ENCODE measurements at places on chromosomes 5 and 9.

DNA sequence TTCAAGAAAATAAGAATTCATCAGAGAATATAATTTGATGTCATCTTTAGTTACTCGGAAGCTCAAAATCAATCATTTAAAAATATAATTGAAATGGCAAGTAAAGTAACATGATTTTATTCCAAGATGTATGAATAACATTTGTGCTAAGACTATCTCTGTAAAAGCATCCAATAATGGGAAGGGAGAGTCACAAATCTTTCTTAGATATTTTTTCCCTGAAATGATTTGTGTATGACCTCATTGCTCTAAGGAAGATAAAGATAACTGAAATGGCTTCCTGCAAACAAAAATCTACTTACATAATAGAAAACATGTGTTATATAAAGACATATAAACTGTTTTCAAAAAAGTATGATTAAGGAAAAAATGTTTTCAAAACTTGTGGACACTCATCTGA is 97.4 kb upstream of the FGF10 start:
- no peak for DNase-seq

DNA sequence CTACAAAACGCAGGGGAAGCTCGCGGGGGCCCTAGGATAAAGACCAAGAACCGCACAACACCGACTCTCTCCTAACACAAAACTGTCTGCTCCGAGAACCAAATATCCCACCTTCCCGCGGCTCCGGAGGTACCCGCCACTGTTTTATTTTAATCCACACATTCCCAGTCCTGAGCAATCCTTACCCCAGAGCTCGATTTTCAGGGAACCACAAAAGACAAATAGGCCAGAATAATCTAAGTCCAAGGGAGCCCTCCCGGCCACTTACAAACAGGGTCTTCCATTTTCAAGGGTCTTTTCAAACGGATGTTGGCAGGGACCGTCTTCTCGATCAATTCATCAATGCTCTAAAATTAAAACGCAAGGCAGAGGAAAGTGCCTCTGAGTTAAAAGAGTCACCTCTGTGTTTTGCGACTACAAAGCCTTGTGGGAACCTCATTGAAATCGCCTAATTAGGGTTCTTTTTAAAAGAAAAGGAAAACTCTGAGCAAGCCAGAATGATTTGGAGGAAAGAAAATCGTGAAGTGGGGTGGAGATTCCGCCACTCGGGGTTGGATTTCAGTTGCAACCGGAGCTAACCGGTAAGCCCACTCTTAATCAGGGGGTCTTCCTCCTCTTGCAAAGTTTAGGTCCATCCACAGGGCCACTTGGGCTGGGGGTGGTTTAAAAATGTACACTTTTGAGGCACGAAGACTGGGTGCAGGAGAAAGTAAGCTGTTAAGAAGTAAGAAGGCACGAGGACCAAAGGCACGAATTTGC is 1.0 kb downstream of the GLDC start:
- no peak for DNase-seq

- DNase-seq = no peak
Observed at GRCh38 chr5:22316294-22316693, 536.9 kb downstream of the CDH12 start.

DNA sequence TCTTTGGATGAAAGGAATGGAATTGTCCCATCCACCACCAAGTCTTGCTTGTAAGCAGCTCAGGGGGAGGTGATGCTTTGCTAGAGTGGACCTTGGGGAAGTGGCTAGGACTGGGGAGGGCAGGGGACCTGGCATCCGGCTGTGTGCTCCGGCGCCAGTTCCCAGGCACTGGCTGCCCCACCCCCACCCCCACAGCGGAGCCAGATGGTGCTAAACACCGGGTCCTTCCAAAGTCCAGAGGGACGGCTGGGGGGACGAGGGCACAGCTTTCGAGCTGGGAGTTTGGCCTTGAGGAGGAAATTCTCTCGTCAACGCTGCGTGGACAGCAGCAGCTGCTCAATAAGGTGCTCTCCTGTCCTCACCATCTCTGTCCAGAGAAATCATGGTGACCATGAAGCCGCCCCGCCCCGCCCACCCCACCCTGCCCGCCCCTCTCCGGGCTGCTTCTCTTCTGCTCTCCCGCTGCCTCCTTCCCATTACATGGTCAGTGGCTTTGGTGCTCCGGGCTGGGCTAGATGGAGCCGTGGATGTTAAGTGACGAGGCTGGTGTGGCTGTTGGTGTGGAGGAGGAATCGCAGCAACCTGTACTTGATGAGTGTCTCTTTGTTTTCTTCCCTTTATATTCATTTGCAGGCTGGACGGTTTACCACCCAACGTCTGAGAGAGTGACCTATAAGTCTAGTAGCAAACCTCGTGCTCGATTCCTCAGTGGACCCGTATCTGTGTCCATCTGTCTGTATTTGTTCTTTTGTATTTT is 115.7 kb downstream of the WNK2 start:
- no peak for DNase-seq

DNA sequence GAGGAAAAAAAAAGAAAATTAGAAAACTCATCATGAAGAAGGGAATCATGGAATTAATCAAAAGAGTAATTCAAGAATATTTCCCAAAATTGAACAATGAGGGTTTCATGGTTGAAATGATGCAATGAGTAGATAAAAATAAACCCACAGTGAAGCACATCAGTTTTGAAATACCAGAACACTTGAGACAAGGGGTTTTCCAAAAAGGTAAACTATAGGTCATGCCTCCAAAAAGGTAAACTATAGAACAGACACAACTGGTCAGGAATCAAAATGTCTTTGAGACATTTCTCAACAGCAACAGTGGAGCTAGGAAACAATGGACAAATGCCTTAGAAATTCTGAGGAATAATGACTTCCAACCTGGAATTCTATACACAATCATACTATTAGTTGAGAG is 60.2 kb upstream of the PCSK5 start:
- no peak for DNase-seq

DNA sequence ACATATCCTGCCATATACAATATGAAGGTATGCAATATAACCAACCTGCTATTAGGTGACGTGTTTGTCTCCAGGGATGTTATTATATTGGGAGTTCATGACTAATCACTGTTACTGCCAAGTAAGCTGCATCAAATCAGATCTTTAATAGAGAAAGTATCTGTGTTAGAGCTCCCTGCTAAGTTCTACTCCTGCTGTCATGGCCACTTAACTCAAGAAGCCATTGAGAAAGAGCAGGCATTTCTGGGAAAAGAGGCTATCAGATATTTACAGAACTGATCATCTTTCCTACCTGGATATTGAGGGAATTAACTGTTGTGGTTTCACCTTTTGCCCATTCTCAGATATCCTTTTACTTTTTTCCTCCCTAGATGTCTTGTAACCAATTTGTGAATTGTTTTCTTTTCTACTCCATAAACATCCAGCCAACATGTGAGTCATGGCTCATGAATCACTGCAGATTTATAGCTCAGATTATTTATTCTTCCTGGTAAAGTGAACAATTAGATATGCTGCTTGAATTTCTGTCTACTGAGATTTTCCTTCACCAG is 634.8 kb upstream of the FAM174A start:
- DNase-seq = peak; percentile 44

DNA sequence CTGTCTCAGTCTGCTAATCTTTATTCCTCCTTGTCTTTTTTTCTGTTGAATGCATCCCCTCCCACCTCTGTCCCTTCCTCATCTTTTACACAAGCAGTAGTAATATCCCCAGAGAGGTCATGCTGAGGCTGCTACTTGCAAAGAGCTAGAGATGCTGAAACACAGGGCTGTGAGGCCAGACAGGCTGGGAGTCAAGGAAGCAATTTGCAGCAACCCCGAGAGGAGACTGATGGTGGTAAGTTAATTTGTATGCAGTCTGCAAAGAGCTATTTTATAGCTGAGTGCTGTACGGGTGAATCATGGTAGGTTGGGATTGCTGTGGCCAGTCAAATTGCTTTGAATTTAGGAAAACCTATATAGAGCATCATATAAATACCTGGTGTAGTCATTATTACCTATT is 90.2 kb upstream of the SLC24A2 start:
- no peak for DNase-seq

- peak; percentile 67 for DNase-seq
Observed at GRCh38 chr5:123511290-123511647, 708 bp upstream of the CSNK1G3 start.

- no peak for DNase-seq
Observed at GRCh38 chr5:114957384-114957783, 212.3 kb downstream of the TRIM36 start.

DNA sequence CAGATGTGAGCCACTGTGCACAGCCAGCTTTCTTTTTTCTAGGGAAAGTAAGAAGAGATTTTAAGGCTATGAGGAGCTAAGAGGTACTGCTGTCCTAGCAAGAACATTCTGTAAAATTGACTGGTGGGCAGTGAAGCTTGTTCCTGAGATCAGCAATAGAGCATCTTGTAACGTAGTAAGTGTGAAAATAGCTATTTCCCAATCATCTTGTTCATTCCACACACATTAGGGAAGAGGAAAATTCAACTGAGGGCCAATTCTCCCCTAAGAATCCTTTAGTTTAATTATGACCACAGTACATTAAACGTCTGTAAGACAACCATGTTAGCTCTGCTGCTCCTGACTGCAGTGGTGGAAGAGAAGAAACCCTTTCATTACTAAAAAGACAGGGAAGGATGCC is 246.2 kb downstream of the EFNA5 start:
- no peak for DNase-seq

- DNase-seq = no peak
Observed at GRCh38 chr5:172005708-172006320, 624 bp downstream of the FBXW11 start.

DNA sequence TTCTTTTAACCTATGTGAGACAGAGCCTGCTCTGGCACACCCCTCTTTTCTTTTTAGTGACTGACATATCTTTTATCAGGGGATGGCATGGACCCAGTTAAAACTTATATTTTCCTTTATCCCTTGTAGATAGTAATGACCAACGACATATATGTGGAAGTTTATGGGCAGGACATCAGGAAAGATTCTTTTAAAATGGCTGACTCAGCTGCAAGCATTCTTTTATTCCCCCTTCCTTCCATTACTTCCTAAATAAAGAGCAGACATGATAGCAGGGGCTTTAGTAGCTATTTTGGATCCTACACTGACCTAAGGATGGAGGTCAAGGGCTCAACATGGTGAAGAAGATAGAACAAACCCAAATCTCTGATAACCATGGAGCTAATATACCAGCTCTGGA is 25.0 kb upstream of the VPS13A start:
- no peak for DNase-seq

GRCh38 chr9:16964228-16964627 is 93.8 kb upstream of the BNC2 start:
- peak; percentile 99 for DNase-seq

GRCh38 chr9:95724253-95724991 is 151.1 kb upstream of the ERCC6L2 start:
- no peak for DNase-seq

DNA sequence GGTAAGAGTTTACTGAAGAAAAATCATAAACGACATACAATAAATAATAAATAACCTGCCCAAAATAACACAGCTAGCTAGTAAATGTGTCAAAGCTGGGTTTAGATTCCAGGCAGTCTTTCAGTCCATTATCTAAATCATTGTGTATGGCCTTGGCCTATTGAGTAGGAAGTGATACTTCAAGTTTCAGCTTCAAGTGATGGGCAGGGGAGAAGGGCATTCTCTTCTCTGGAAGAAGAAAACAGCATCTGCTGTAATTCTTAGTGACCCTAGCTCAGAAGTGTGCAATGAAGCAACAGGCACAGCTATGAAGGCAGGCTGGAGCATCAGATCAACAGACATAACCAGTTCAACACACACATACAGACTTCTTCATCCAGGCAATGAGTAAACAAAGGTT is 42.5 kb downstream of the FNIP1 start:
- DNase-seq = no peak

DNA sequence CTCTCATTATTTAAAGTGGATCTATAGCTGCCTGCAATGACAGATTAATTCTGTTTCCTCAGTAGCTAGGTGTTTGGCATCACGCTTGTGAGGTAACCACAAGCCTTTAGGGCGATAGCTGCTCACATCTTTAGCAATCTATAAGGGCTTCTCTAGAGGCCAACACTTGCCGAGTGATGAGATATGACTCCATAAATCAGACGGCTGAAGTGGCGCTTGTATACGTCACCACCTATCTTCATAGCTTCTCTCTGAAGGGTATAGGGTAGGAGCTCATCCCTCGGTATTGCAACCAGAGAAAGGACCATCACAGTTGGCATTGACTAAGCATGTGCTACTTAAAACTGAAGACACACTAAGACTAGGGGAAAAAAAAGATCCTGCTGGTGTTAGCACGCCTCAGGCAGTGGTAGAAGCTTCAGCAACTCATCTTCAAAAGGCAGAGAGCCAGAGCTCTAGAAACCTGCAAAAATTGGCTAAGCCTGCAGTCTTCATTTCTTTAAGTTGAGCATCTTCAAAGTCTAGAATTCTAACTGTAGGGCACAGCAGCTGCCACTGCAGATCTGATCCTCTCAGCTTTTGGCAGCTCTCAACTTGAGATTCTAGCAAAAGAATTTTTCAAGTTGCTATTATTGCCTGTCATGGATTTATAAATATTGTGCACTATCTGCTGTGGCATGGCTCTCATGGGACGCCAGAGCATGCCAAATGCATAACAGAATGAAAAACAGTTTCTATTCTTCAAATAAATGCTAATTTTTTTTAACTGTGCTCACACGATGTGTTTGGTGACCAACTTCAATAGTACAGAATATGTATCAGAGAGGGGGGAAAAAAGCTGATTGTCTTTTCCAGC is 37.5 kb downstream of the PSMB7 start:
- no peak for DNase-seq

GRCh38 chr9:99264070-99264680 is 42.1 kb downstream of the SEC61B start:
- DNase-seq = no peak

DNA sequence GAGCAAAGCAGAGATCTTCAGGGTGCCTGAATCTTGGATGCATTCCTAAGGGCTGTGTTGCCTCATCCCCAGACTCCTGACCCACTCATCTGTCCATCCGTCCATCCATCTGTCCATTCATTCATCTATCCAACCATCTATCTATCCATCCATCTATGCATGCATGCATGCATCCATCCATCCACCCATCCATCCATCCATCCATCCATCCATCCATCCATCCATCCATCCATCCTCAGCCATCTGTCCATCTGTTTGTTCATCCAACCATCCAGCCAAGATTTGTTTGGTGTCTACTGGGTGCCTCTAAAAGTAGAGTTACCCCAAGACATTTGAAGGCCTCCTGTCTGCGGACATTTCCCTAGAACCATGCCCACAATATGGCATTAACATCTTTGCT is 27.7 kb upstream of the BARHL1 start:
- DNase-seq = no peak

GRCh38 chr5:66828548-66829357 is 232.6 kb downstream of the MAST4 start:
- DNase-seq = no peak

- DNase-seq = no peak
Observed at GRCh38 chr5:39501397-39501796, 76.6 kb upstream of the DAB2 start.

- DNase-seq = no peak
Observed at GRCh38 chr5:15499528-15500324, at the start of gene FBXL7. Gene FBXL7 (plus strand): TSS chr5:15500180.

GRCh38 chr5:43227655-43228054 is 35.6 kb downstream of the NIM1K start:
- peak; percentile 36 for DNase-seq

GRCh38 chr9:14993061-14993800 is 83.0 kb upstream of the FREM1 start:
- peak; percentile 13 for DNase-seq

Measured in non-pigmented ciliary epithelial cell (primary cell).